CD4-positive, alpha-beta T cell treated with Interleukin-4 for 4 hours (primary cell): ENCODE measurements at places on chromosomes 2 and 18.

DNA sequence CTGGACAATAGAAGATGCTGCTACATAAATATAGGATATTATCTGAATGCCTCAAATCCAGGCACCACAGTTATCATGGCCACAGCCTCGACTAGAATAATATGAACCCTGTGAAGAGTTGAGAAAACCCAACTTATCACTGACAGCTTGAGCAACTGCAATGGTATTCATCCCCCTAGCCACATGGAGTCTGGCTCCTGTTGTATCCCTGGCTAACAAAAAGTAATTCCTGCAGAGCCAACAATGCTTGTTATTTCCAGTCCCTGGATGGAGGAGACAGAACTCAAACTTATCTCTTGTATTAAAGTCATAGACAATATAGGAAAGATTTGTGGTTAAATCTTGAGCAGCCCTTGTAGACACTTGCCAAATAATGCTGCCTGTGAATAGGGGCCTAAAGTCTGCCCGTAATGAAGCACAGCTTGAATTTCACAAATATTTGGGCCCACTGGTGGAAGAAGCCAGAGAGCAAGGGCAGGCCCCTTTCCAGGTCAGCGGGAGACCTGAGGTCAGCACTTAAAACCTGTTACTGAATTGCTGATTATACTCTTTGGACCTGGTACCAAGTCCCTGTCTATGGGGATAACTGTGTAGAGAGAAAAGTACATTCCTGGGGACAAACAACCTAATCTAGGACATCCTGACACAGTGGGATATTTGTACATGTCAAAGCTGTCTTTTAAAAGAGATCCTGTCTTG, 28.4 kb upstream of the SUCLG1 start:
- no peak for DNase-seq

DNA sequence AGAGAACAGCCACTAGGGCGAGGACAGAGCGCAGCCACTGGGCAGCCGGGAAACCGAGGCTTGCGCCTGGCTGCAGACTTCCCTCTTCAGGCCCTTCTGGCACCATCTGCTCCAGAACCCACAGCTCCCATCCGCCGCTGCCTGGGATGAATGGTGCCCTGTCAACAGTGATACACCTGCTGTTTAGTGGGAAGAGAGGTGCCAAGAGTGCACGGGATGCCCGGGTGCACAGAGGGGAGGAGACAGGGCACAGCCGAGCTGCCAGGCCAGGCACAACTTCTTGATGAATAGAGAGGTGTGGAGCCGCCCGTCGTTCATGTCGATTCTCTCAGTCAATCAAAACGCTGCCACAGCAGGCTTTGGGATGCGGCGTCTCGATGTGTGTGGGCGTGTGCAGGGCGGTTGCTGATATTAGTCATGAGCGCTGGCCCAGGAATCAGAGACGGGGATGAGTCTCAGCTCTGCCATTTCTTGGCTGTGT, 39.5 kb downstream of the RRM2 start:
- no peak for DNase-seq

- no peak for DNase-seq
Measured at GRCh38 chr18:79026491-79026890, 42.7 kb upstream of the ATP9B start.

DNA sequence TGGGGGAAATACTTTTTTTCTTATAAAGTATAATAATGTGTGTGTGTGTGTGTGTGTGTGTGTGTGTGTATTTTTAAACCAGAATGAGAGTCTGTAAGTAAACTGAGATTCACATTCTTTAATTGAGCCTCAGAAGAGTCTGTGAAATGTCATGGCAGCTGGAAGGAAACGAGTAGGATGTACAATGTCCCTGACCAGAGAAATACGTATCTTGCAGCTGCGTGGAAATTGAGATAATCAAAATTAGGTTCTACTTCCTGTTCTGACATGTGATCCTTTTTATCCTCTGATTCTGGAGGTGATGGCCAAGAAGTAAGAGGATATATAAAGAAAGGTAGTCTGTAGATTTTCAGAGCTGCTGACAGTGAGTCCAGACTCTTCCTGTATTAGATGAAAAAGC, 50.0 kb downstream of the SH3RF3 start:
- no peak for DNase-seq

DNA sequence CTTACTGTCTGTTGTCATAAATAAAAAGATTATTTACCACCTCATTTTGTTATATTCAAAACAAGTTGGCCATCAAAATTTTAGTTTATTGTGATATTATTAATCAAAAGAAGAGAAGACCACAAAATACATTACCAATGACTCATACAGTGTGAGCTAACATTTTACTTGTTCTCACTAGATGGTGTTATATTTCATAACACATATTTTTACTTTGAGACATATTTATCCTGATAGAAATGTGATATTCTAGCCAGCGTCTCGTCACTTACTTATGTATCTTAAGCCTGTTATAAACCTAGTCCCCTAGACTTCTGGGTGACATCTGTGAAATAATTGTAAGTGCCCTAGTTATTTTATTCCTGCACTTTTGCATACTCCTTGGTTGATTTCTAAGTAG, 263.2 kb downstream of the CDH7 start:
- no peak for DNase-seq

GRCh38 chr2:127568128-127568527, 32.6 kb downstream of the MYO7B start:
- DNase-seq = no peak

DNA sequence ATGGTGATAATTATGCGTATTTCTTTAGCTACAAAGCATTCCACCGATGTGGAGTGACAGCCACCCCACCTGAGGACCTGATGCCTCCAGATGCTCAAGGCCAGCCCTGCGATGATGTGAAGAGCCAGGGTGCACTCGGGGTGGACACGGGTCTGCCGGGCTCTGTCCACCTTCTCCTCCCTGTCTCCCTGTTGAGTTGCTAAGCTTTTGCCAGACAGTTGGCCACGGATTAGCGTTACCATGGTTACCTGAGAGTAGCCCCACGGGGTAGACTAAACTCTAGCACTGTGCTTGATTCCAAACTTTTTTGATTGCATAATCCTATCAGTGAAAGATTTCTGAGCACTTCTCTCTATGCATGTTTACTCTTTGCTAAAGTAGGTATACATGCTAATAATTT, 86.2 kb downstream of the SMIM21 start:
- no peak for DNase-seq

- no peak for DNase-seq
Measured at GRCh38 chr18:9577361-9577760, 37.0 kb downstream of the PPP4R1 start.
